ENCODE measurements at places on chromosomes 13 and 19.

GRCh38 chr13:105047676-105048295, 1487.7 kb downstream of the EFNB2 start:
- no peak for DNase-seq

DNA sequence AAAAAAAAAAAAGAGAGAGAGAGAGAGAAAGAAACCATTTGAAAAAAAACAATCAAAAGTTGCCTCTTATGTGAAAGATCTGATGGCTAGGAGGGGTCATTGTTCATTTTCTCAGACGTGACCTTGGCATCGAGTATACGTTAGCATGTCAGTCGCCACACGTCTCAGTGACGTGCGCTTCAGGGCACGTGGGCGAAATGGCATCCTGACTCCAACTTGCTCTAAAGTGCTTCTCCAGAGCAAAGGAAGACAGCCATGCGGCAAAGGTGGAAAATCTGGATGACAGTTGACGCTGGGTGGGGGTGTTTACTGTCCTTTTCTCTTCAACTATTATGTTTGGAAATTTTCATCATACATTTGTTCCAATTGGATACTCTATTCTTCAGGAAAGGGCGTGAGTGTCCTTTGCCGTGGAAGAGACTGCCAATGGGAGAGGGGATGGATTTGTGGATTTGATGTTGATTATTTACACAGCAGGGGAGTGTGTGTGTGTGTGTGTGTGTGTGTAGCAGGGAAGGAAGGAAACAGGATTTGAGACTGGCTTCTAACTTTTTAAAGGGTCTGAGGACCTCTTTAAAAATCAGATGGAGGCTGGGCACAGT, 25.0 kb downstream of the KLF2 start:
- DNase-seq: no peak

- no peak for DNase-seq
Observed at GRCh38 chr19:56834564-56835375, 5.8 kb downstream of the PEG3 start.

DNA sequence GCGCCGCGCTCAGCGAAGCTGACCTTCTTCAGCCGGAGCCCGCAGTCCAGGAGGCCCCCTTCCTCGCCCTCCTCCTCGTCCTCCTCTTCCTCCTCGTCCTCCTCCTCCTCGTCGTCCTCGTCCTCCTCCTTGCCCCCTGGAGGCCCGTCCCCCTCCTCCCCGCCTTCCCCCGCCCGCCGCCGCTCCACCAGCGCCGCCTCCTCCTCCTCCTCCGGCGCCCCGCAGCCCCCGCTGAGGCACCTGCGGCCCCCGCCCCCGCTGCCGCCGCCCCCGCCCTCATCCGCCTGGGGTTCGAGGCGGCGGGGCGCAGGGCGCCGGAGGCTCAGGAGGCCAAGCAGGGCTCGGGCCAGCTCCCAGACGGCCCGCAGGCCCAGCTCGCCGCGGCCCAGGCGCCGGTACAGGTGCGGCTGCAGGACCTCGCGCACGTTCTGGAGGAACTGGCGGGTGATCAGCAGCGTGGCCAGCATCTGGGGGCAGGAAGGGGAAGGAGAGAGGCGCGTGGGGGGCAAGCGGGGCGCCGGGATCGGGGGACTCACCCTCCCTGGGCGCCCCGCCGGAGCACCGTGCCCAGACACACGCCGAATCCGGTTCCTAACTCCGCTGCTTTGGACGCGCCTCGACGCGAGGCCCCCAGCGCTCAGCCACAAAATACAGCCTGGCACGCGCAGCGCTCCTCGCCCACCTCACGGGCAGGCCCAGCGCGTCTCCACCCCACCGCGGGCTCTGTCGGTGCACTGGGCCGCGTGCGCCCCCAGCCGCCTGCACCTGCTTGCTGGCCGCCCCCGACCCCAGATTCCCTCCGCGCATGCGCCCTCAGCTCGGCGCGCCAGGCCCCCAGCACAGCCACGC, 5.9 kb downstream of the ANO8 start:
- no peak for DNase-seq

GRCh38 chr13:84812078-84812477, 929.8 kb upstream of the SLITRK1 start:
- DNase-seq: no peak
